Stomach (tissue), 19 donors: ENCODE measurements at places on chromosomes 13 and 19. TPM values are rescaled to one million over a fixed set of nuclear protein-coding genes. Genes with fewer than 3 reads are reported as not detected.

- no peak for DNase-seq
Measured at GRCh38 chr19:30344446-30345425, 27.4 kb upstream of the ZNF536 start.

GRCh38 chr19:5623397-5624017 is 624 bp downstream of the SAFB start:
- DNase-seq: no peak

- DNase-seq: no peak
Measured at GRCh38 chr13:26604784-26605545, 47.5 kb downstream of the WASF3 start.

- no peak for DNase-seq
Measured at GRCh38 chr13:109273326-109273751, 513.0 kb downstream of the IRS2 start.

- DNase-seq: peak; percentile 65
Measured at GRCh38 chr19:17475541-17476115, 5.3 kb downstream of the SLC27A1 start.

DNA sequence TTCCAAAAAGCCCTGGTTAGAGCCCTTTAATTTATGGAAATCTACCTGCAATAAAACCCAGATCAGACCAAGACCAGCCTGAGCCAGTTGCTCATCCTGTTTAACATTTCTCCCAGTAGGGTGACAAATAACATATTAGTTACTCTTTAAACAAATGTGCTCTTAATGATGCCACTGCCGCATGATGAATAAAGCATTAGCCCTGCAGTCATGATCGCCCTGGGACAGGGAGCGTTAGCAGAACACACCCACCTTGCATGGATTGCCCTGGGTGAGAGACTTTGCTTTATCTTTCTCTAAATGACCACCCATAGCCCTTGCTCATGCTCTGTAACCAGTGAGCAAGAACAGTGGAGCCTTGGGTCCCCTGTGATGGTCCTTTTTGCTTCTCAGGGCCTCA is 362.4 kb downstream of the ENOX1 start:
- DNase-seq: no peak

GRCh38 chr19:48290401-48290770 is 20.5 kb downstream of the ZNF114 start:
- DNase-seq: peak; percentile 65

DNA sequence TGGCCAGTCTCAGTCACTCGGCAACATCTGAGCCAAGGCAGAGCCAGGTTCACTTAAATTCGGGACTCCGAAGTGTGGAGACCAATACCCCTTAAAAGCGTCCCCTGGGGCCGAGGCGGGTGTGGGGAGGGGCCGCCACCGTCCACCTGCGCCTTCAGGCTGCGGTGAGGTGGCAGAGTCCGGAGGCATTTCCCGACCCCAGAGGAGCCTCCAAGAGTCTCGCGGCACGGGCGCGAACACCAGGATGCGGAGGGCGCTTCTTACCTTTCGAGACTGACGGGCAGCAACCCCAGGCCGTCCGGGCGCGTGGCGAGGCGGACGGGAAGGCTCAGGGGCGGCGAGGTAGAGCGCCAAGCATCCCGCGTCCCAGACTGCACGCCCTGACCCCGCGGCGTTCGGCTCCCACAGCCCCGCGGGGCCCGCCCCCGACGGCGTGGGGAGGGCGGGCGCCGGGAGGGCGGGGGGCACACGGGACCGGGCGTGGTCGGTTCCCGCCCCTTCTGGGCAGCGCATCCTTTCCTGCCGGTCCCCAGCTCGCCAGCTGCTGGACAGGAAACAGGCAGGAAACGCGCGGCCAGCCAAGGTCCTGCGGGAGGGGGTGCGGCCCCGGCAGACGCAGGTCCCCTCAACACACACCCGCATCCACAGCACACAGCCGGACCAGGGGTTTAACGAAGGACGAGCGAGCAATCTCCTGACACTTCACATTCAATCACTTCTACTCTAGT is at the start of gene THSD1:
Gene THSD1, minus strand, starts transcription at position 406 of the 728 bp plus-strand sequence. CDS start 3,572 bp downstream, outside the sequence.
- DNase-seq: peak; percentile 79

DNA sequence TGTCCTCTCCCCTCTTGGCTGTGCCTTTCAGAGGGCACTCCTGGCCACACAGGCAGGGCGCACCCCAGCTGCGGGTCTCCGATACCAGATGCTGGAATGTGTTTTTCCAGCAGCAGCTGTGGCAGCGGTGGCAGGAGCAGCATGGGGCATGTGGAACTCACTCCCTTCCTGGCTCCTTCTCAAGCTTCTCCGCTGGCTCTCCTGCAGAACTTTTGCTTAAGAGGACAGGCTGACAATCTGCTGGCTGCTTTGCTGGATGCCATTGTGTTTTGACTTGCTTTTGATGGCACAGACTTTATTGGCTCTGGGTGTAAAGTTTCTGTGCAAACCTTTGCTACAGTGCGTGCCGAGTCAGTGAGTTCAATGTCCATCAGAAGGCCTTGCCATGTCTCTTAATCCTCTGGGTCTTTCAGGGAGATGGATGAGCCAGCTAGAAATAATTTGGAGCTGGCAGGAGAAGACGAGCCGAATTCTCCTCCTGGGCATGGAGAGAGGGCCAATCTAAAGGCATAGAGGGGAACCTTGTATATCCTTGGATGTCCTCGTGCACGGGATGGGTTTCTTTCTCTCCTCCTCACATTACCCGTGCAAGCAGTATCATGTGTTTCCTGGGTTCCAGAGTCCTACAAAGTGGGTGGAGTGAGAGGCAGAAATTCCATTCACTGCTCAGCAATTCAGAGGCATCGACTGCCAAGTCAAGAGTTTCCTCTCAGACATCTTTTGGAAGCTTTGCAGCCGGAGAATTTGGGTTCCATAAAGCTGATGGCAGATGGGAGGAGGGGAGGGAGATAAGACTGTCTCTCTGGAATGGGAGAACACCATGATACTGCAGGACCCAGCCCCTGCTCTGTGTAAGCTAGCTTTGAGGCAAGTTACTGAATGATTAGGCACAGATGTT is 231.2 kb downstream of the FGF9 start:
- peak; percentile 76 for DNase-seq

GRCh38 chr19:22783651-22784410 is at the start of gene ZNF99:
TSS of gene ZNF99 (minus strand) at chr19:22784151. CDS start at chr19:22784016, 135 bp downstream.
- peak; percentile 90 for DNase-seq

- peak; percentile 49 for DNase-seq
Measured at GRCh38 chr13:98172590-98173422, 4.3 kb downstream of the RNF113B start.

- no peak for DNase-seq
Measured at GRCh38 chr19:5225486-5226345, 114.9 kb downstream of the PTPRS start.

DNA sequence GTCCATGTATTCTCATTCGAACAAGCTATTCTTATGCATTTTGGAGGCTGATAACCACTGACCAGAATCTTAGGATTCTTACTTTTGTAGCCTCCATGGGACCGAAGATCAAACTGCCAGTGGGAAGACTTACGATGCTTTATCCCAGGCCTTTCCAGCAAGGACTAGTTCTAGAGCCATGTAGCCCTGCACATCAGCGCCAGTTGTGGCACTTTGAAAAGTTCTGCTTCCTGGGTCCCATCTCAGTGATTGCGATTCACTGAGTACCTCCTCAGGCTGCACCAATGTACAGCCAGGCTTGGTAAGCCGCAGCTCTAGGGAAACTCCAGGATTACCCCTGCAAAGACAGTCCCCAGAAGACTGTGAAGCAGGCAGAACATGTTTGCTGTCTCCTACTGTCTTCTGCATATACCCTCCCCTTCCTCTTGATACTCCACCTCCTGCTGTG is 18.9 kb upstream of the ENOX1 start:
- no peak for DNase-seq

DNA sequence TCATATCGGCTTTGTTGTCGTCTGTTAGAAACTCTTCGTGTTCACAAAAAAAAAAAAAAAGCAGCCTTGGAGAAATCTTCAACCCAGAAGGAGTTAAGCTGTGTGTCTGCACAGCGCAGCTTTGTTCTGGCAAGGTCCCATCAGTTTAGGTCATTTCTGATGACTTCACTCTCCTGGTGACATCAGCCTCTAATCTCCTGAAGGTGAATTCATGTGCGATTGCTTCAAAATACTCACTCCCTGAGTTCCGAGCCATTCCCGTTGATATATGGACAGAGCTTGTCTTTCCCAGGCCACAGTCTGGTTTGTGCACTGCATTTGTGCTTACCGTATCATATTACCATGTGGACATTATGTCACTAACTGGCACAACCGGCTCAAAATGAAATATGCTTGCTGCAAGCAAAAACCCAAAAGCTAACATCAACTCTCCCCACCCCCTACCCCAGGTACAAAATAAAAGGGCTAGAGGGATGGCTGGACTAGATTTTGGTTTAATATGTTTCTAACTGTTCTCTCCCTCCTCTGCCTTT is 342.4 kb downstream of the KCNRG start:
- DNase-seq: peak; percentile 90

DNA sequence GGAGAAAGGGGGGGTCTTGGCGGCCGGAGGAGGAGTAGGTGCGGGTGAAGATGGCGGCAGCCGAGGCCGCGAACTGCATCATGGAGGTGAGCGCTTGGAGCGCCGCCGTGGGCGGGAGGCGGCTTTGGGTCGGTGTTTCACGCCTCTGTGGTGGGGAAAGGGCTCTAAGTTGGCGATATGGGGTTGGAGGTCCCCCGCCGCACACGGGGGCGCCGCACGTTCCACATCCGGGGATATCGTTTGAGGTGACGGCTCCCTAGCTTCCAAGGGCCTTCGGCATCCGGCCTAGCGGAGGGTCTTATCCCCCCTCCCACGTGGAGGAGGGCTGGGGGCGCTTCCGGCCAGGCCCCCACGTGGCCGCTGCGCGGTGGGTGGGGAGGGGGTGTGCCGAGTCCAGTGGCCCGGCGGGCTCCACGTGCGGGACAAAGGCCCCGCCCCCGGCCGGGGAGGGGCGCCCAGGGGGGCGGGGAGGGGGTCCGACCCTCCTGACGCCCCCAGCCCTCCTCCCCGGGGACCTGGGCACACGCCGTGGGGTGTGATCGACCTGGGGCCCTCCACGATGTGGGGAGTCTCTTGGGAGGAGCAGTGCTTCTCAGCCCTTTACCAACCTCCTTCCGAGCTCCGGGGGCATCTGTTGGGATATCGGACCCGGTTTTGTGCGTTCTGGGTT is at the start of gene PRMT1:
Gene PRMT1, plus strand, starts transcription at position 41 of the 670 bp plus-strand sequence. Its CDS starts 10 bp downstream, at position 51.
- peak; percentile 87 for DNase-seq

- no peak for DNase-seq
Measured at GRCh38 chr13:30735872-30736175, 481 bp downstream of the ALOX5AP start.

DNA sequence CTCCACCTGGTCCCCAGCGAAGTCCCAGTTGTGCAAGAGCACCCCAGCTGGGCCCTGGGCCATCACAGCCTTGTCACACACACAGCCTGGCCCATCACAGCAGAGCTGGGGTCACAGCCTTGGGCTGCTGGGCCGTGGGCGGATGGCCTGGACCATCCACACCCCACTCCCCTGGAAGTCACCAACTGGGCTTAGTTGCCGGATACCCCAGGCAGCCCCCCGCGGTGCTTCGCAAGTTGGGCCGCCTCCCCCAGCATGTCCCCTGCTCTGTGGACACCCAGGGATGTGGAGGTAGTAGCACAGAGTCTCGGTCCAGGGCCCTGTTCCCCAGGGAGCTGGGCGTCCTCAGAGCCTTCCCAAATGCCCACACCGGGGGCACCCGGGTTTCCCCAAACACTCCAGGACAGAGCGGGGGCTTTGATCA is 4.5 kb upstream of the ZNF554 start:
- DNase-seq: no peak

DNA sequence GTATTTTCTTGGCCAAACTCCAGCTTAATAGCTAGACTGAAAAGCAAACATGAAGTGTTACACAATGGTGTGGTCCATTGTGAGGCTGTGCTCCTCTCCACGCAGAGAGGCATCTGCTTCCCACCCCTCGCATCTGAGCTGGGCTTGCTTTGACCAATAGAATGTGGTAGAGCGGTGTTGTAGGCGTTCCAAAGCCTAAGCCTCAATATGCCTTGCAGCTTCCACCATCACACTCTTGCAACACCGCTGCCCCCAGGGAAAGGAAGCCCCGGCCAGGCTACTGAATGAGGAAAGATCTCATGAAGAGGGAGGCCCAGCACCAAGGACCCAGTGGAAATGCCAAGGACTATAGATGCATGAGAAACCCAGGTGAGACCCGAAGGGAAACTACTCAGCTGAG is 9.4 kb downstream of the FLT1 start:
- no peak for DNase-seq

GRCh38 chr19:7515110-7515644 is 726 bp upstream of the ZNF358 start:
- peak; percentile 43 for DNase-seq

GRCh38 chr13:20099319-20099718 is 61.5 kb downstream of the GJA3 start:
- no peak for DNase-seq

DNA sequence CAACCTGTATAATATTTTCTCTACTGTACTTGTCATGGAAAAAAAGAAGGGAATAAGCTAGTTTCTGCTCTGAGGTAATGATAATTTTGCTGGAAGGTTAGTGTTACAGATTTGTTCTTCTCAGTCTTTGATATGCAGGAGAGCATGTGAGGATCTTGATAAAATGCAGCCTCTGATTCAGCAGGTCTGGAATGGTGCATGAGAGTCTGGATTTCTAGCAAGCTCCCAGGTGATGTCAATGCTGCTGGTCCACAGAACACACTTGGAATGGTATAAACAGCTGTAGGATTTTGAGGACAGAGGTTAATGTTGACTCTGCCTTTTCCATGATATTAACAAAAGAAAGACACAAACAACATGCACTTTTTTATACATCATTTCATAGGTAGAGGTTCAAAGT is 173.6 kb downstream of the NDFIP2 start:
- no peak for DNase-seq

GRCh38 chr19:10773969-10774368 is 56.1 kb downstream of the DNM2 start:
- no peak for DNase-seq

DNA sequence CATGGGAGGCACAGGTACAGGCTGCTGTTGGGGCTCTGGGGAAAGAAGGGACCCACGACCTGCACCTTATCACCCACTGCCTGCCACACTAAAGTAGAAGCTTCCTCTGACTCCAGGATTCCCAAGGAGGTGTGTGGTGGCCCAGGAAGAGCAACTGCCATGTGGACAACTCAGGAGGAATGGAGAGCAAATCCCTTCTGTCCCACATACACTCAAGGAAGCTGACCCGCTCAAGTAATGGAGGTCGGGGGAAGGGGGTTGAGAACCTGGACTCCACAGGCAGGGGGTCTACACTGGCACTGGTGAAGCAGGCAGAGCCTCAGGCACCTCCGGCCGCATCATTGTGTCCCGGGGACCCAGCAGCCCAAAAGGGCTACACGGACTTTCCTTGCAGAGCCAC is 29.4 kb upstream of the SLC15A1 start:
- DNase-seq: no peak

Gene RDH13
- total RNA-seq: 21.0 TPM

Gene CYP4F2
- not detected for total RNA-seq

Gene C19orf85
- not detected for total RNA-seq

Gene CAMSAP3
- total RNA-seq: 42.9 TPM

Gene CCDC159
- total RNA-seq: 2.9 TPM

Gene NMRK2
- 0.55 TPM for total RNA-seq

Gene FTL
- 4,272 TPM for total RNA-seq

Gene PGLYRP2
- not detected for total RNA-seq

Gene MUC16
- total RNA-seq: not detected

Gene C19orf25
- total RNA-seq: 12.9 TPM

Gene CIRBP
- total RNA-seq: 250 TPM

Gene IRGC
- not detected for total RNA-seq

Gene EDDM13
- not detected for total RNA-seq

Gene MYADM
- 107 TPM for total RNA-seq
